ENCODE measurements at places on chromosomes 2 and 18.

DNA sequence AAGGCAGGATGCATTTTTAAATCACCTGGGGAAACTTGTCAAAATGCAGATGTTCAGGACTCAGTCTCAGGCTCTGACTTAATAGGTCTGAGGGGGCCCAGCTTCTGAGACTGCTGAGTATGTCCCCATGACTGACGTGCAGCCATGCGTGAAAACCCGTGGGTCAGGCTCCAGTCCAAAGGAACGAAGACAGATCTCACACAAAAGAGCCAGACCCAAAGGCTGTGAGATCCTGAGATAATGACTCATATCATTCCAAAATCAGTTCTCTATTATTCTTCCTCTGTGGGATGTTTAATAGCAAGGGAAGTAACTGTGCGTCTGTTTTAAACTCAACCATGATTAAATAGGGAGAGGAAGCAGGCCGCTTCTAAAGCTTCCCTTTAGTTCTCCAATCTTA lies 107.4 kb upstream of the ACAA2 start:
- no peak for DNase-seq

DNA sequence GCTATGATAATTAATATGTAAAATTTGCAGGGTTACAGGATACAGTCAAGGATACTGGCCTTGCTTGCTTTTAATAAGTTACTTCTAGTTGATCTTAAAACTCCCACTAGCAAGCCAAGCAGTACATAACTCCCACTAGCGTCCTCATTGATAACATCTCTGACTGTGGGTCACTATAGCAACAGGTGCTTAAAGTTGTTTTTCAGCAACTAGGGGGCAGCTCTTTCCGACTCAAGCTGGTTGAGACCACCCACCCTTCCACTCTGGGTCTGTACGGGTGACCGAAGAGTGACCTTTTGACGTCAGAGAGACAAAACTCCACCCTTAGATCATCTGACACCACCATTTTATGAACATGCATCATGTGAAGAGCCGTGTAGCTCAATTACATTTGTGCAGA lies 208.6 kb downstream of the MYO1B start:
- no peak for DNase-seq

DNA sequence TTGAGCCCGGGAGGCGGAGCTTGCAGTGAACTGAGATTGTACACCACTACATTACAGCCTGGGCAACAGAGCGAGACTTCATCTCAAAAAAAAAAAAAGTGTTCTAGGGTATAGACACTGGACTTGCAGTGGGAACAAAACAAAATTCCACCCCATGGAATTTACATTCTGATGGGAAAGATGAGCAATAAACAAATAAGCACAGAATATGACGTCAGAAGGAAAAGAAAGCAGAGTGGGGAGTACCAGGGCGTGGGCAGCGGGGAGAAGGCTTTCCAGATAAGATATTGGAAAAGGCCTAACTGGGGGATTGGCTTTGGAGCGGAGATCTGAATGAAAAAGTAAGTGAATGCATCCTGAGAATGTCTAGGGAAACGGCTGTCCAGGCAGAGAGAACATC lies 17.6 kb downstream of the NPPC start:
- DNase-seq, result no peak

DNA sequence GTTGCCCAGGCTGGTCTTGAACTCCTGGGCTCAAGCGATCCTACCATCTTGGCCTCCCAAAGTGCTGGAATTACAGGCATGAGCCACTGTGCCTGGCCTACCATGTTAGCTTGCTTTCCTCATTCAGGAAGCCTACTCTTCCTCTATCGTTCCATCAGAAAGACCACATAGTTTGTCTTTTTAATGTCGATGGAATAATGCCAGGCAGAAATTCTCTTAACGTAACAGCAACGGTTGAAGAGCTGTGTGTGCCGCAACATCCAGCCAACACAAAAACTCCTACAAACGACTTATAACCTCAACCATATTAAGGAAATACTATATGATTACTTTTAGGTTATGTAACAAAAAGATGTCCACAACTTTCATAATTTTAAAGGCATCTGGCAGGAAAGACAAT lies 10.5 kb downstream of the ITGB1BP1 start:
- DNase-seq, result no peak

GRCh38 chr2:211367293-211367692 lies 810.9 kb downstream of the CPS1 start:
- no peak for DNase-seq
